ENCODE measurements at places on chromosomes 2 and 18. TPM values are rescaled to one million over a fixed set of nuclear protein-coding genes. Genes with fewer than 3 reads are reported as not detected.

ZBTB7C gene
- 0.39 TPM for total RNA-seq

PLEK gene
- total RNA-seq: not detected

CCDC102B gene
- total RNA-seq: 1.2 TPM

ADD2 gene
- 124 TPM for total RNA-seq

CCDC85A gene
- total RNA-seq: 0.17 TPM

GATA6 gene
- not detected for total RNA-seq

KCNG2 gene
- total RNA-seq: 0.15 TPM
